ENCODE measurements at places on chromosomes 5 and 9.

- no peak for DNase-seq
Measured at GRCh38 chr5:1667648-1668140, 131.9 kb downstream of the MRPL36 start.

GRCh38 chr5:171762021-171762608, 23.5 kb upstream of the SMIM23 start:
- no peak for DNase-seq

DNA sequence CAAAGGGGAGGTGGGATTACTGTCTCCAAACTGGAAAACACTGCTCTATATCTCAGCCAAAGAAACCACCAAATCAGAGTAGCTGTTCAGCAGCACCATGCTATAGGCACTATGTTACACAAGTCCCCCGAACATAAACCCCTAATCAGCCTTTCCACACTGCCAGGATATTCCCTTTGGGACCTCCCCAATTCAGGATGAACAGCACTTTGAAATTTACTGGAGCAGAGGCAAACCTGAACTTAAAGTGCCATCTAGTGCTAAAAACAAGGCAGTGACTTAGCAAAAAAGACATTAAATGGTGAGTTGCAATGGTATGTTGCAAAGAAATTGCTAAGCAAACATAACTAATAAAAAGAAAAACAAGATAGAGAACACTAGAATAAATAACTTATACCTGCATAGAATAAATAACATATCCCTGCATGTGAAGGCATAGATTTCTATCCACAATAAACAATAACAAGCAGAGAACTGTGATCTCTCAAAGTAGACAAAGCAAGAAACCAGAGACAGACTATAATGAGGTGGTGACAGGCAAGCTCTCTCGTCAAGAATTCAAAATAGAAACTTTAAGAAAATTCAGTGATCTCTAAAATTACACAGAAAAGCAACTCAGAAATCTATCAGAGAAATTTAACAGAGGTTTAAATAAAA, 584.4 kb upstream of the ACO1 start:
- no peak for DNase-seq

DNA sequence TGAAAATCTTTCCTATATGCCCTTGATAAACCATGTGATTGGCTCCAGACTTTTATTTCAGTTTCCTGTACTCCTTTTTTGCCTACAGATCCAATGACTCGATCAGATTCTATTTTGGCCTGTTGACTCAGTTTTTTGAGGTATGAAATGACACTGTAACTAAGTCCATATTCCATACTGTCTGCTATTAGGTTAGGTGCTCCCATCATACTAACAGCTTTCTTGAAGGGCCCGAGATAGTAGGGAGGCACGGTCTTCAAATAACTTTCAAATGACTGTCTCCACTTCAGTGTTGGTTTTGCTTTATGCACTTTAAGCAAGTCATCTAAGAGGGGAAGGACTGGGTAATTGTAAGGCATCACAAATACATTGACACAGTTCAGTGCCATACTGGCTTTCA, 295.4 kb upstream of the DAB2 start:
- DNase-seq: no peak

- DNase-seq: peak; percentile 69
Measured at GRCh38 chr5:131379723-131380122, 115.9 kb downstream of the CDC42SE2 start.

DNA sequence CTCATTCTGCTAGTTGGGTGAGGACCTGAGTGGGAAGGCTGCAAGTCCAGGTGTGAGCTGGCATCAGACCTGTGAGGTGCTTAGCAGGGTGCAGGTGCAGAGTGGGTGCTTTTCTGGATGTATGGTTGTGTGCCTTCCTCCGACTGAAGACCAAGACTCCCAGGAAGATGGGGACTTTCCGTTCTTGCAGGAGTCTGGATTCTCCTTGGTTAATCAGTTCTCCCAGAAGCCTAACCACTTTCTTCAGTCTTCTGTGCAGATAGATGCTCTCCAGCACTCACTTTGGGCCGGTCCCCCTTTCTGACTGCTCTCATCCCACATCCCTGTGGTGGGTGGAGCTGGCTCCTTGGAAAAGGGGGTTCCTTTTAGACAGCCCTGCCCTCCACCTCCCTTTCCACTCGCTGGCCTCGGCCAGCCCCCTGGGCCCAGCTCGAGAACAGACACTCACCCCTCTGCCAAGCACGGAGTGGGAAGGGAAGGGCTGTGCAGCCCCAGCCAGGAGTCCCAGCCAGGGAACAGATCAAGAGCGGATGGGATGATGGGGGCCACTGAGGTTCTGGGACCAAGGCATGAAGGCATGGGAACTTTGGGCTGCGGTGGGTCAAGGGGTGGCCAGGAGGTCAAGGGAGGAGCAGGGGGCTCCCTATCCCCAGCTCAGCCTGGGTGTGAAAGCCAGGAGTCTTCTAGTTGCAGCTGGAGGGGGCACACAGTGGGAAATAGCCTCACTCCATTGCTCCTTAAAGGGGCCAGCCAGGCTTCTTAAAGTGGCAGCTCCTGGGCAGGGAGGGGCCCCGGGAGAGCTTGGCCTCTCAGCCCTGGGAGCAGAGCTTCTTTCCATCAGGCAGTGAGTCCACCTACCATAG, 62.4 kb downstream of the FGF18 start:
- no peak for DNase-seq

- no peak for DNase-seq
Measured at GRCh38 chr9:25177858-25178257, 500.4 kb downstream of the TUSC1 start.

- no peak for DNase-seq
Measured at GRCh38 chr5:76690704-76691466, 25.0 kb upstream of the F2R start.
